ENCODE measurements at places on chromosomes 6 and 20.

- DNase-seq, result no peak
Measured at GRCh38 chr6:134165561-134166201, 113.3 kb upstream of the SLC2A12 start.

- DNase-seq, result peak; percentile 74
Measured at GRCh38 chr6:35359744-35360348, 17.5 kb downstream of the PPARD start.

GRCh38 chr6:40743226-40743625, 156.1 kb upstream of the LRFN2 start:
- no peak for DNase-seq

- peak; percentile 15 for DNase-seq
Measured at GRCh38 chr20:25686081-25687067, 10.3 kb downstream of the ZNF337 start.

GRCh38 chr20:37714978-37715672, 21.3 kb downstream of the CTNNBL1 start:
- no peak for DNase-seq

DNA sequence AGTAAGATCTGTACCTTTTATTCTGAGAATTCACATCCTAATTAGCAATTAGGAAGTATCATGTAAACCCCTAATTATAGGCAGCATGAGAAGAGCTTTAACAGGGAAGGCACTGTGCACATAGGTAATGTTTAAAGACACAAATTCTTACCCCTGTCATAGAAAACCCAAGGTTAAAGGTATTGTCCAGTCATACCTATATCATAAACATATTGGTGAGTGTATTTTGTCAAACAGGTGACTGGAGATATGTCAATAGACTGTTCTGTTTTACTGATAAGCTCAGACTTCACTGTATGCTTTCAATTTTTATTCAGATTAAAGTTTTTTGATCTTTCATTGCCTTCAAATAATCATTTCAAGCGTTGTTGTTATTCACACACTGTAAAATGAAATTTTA, 43.8 kb downstream of the LGSN start:
- DNase-seq, result no peak

DNA sequence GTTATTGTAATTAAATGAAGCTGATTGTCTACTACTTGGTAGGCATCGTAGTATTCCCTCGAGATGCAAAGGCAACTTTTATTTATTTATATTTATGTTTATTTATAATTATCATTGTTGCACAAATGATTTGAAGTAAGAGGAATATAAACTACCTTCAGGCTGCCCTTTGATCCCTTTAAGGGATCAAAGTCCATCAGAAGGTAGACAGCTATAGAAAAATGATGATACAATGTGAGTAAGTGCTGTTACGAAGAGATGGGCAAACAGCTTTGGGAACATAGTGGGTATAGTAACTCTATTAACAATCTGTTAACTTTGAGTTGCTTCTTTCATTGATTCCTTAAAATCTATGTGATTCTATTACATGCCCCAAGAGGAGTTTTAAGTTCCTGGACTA, 512.8 kb upstream of the CITED2 start:
- DNase-seq, result no peak

DNA sequence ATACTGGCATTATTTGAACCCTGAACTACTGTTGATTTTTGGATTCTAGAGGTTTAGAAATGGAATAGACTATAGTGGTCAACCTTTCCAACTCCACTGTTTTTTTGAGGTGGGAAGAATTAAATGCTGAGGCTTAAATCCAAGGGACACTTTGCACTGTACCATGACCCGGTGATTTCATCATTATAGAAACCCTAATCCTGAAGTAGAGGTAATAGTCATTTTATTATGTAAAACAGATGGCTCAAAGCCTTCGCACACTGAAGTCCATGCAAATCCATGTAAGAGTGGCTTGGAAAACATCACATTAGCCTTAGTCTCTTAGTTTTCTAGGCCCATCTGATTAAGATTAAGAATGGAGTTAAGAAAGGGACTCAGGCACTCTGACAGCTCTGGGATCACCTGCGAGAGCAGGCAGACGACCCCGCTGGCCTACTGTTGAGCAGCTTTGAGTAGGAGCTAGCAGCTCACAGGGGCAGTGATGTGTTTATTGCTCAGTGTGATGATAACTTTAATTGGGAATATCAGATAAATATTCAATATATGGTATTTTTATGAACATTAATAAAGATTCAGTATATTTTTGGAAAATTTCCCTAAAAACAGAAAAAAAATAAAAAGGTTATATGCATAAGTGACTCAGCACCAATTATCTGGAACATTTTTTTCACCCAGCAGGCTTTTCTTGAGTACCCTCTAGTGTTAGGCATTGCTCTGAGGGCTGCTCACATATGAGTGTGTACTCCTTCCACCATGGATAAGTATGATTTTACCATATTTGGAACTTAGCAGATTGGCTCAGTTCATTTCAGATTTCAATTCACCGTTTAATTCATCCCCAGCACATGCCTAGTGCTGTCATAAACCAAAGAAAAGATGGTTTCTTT, 13.4 kb downstream of the SLX4IP start:
- DNase-seq, result no peak

DNA sequence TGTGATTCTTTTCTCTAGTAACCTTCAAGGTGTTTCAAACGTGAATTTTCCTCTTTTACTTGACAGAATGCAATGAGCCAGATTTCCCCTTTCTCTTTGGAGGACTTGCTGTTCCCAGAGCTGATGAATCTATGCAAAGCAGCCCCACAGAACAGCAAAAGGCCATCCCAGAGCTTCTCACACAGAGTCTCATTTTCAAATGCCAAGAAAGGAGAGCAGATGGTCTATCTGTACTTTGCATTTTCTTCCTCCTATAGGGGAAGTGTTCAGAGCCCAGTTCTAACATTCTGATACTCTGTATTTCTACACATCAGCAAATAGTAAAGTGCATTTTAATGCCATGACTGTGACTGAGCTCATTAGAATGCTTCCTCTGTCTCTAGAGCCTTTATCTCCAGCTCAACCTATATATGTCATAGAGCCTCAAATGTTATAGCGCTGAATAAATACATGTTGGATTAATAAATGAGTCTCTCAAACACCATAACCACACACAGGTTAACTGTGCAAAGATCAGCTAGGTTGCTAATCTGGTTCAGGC, 81.8 kb upstream of the EYA4 start:
- no peak for DNase-seq

- DNase-seq, result no peak
Measured at GRCh38 chr20:57800791-57801430, 91.1 kb upstream of the PMEPA1 start.

DNA sequence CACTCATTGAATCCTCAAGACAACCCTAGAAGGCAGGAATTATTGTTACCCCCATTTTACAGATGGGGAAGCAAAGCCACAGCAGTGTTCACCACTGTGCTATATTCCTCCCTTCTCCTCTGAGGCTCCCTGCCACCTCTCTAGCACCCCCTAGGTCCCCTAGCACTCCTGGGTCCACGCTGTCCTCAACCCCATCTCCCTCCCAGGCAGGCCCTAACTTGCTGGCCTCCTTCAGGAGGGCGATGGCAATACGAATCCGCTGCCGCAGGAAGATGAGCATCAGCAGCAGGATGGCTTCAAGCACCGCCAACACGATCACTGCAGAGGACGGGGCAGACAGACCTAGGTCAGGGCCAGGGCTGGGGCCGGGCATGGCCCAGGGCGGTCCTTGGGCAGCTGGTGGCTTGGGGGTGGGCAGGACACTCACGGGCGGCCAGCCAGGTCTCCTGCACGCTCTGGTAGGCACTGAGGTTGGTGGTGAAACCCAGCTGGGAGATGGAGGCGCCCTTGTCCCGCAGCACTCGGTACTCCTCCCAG, 7.8 kb upstream of the NEU1 start:
- no peak for DNase-seq

DNA sequence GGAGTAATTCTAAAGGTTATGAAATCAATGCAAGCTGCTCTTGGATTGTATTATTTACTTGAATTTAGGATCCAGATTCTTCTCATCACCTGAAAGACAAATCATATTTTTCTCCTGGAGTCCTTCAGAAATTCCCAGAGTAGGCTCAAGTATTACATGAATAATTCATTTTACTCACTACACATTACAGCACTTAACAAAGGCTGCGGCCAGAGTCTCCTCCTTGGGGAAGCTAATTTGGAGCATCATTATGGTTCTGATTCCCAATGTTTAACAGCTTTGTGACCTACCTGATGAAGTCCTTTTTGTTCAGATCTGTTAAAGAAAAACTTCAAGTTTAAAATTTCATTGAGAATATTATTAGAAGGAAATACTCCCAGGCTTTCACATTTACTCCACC, 28.7 kb downstream of the GRIK2 start:
- DNase-seq, result no peak

DNA sequence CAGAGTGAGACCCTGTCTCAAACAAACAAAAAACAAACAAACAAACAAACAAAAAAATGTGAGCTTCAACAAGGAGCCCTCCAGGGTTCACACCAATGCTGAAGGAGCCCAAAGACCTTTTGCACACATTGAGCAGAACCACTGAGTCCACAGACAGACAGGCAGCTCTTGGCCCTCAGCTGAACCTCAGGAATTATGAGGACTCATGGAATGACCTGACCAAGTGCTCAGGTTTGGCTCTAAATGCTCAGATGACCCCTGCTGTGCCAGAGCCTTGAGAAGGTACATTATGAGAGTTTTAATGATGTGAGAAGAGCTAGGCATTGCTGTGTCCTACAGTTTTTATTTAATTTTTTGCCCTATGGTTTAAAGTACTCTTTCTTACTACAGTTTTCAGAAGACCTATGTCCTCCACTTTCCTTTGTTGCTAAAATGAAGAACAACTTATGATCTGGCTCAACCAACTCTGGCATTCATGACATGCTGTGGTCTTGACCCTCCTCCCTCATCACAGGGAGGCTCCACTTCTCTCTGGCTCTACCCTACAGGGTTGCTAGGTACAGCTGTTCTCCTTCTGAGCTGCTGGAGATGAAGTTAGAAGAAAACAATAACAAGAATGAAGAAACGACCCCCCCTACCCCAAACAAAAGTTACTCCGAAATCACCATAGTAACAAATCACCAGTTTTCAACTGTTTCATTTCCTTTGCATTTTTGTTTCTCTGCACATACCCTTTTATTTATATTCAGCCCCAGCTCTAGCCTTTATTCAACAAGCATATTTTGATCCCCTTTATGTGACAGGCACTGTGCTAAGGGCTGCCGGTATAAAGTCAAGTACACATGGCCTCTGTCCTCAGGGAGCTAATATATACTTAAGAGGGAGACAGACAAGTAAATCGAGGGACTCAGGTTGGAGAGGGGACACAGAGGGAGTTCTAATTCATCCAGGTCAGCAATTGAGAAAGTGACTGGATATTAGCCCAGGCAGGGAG, 128.7 kb upstream of the TRAF3IP2 start:
- DNase-seq, result no peak

DNA sequence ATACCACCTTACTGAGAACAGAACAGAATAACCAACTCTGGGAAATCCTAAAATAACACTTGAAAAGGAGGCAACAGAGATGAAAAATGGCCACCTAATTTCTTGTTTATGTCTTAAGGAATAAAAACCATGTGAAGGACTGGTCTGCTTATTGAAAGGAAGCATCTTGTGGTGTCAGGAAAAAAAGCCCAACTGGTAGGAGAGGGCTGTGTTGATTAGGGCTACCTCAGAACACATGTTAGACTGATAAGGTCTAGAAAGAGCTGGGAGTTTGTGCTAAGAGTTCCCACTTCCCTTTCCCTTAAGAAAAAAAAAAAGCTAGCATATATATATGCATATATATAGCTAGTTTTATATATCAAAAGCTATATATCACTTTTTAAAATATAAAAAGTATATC, 425.3 kb upstream of the BTBD3 start:
- no peak for DNase-seq

- DNase-seq, result no peak
Measured at GRCh38 chr20:63534427-63534830, 2.7 kb downstream of the PTK6 start.

GRCh38 chr6:143399775-143400174, 50.7 kb downstream of the ADAT2 start:
- no peak for DNase-seq

DNA sequence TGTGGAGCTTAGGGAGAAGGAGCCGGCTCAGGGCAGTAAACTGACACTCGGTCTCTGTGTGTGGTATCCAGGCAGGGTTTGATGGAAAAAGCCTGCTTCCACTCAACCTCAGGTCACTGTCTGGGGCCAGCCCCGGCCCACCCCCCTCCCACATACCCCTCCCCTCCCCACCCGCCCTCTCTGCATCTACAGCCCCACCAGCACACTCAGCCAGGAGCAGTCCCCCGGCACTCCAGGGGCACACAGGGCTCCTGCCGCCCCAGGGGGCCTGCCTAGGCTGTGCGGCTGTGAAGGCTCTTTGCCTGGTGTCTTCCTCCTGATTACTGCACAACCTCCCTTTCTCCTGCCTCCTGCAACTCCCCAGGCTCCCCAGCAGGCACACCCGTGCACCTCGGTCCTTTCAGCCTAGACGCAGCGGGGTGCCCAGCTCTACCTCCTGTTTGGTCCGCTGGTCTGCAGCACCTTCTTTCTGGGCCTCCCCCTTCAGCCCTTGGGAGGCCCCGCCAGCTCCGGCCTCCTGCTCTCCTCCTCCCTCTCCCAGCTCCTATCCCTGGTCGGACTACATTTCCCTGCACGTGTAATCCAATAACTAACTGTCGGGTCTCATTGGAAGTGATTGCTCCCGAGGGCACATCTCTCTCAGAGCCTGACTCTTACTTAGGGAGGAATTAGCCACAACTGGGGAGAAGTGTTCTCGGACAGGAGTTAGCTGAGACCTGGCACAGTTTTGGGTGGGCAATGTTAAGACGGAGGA, 1.3 kb upstream of the FOXF2 start:
- DNase-seq, result no peak

GRCh38 chr20:43043887-43044286, 145.8 kb downstream of the PTPRT start:
- no peak for DNase-seq

DNA sequence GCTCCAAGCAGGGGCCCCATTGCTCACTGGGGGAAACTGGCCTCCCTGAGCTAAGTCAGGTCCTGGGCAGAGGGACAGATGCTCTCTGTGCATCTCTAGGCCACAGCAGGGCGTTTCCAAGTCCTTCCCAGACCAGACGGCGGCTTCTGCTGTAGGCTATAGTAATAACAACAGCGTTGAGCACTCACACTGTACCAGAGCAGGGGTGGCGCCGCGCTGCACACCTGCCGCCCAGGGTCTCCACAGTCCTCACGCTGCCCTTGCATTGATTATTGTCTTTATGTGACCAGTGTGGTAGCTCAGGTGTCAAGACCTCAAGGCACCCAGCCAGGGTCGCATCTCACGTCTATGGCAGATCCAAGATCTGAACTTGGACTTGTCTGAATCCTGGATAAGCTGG, 14.9 kb upstream of the CCN5 start:
- DNase-seq, result no peak

- no peak for DNase-seq
Measured at GRCh38 chr6:7144872-7145584, 37.3 kb downstream of the RREB1 start.

DNA sequence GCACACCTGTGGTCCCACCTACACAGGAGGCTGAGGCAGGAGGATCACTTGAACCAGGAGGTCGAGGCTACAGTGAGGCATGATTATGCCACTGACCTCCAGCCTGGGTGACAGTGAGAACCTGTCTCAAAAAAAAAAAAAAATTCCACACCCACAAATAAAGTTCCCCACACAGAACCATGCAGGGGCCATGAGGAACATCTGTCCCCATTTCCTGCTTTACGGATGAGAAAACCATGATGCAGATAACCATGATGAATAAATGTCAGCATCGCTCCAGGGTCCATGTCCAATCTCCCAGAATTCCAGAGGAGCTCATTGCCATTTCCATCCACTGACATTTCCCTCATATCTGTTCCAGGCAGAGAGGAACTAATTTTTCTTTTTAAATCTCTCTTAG, 16.9 kb upstream of the AGPAT4 start:
- no peak for DNase-seq
